ENCODE measurements at places on chromosomes 11 and 22.
A peak's percentile ranks its signal among the peaks of the same experiment; 100 is the strongest.

DNA sequence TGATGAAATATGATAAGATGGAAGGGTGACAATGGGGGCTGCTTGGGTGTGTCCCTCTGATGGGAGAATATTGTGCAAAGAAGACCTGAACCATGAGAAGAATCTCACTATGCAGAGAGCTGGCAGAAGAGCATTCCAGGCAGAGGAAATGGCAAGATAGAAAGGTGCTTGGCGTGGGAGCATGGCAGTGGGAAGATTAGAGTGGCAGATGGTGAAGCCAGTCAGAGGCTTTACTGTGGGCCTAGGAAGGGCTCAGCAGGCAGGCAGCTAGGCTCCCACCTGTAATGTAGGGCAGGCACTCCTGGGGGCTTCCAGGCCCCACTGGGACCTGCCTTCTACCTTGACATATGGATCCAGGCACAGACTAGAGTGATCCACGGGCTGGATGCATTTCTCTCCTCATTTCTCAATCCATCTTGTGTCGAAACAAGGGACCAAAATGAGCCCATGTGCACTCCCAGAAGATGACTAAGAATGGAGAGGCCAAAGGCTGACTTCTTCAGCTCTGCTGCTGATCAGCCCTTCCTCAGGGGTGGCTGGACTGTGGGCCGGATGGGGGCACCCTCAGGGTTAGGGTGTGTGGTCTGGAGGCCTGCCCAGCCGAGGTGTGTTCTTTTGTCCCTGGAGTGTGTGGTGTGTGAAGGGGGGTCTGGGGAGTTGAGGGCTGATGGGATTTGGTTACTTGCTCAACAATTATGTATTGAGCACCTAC lies 88.3 kb downstream of the TSPAN18 start:
- no peak for DNase-seq

GRCh38 chr11:64294774-64295173 lies 3.7 kb downstream of the KCNK4 start:
- DNase-seq, result no peak

- no peak for DNase-seq
These were observed 96.7 kb downstream of the SNX19 start for GRCh38 chr11:130819625-130820024.

DNA sequence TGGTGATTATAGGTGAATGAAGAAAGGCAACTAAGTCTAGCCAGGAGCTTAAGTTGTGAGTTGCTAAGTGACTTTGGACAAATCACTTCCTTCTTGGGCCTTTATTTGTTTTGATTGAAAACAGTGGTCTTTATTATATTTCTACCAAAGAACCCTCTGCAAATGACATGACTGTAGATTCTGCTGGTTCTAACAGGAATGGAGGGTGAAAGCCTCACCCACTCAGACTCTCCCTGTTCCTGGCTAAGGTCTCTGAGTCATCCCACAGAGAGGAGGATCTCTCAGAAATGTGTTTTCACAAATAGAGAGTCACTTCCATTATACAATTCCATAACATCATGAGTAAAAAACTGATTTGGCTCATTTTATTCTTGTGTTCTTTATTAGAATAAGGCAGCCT lies 583.9 kb upstream of the LRRC4C start:
- DNase-seq, result no peak

DNA sequence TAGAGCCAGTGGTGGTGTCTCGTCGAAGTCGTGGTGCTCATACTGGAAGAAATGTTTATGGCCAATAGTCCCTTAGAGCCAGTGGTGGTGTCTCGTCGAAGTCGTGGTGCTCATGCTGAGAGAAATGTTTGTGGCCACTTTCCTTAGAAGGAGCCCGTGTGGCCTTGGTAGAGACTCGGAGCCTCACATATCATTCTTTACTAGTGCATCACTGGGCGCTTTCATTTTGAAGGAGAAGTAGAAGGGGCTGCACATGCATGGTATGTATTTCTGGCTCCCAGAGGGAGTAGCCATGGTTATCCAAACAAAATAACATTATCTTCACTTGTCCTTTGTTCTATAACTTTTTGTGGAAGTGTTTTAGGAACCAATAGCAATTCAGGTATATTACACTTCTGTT lies 69.5 kb downstream of the JAM3 start:
- no peak for DNase-seq

DNA sequence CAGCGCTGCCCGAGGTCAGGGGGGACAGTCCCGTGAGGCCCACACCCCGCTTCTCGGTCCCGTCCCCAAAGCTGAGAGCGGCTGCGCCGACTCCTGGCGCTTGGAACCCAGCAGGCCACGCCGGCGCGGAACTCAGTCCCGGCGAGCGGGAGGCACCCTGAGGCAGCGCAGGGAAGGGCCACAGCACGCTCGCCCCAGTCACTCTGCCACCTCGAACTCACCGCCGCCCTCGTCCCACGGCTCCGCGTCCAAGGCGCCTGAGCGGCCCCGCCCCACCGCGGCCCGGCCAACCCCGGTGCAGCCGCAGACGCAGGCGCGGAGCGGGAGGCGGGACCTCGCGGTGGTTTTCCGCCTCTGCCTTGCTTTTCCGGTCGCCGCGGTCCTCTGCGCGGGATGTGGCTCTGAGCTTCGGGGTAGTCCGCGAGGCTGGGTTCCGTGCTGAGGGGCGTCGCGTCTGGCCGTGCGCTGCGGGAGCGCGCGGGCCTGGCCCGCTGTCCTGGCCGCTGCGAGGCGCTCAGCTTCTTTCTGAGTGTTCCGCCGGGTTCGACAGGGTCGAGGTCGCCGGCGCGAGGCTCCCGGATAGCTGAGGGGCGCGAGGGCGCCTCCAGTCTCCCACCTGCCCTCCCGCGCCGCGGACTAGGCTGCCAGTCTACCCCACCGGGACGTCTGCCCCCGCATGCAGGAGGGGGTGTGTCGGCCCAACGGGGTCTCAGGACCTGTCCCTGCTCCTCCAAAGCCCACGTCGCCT lies at the start of gene CDPF1:
TSS of gene CDPF1 (minus strand) at position 259 of the 748 bp plus-strand sequence. CDS start 2,009 bp downstream, outside the sequence.
- peak; percentile 86 for DNase-seq

DNA sequence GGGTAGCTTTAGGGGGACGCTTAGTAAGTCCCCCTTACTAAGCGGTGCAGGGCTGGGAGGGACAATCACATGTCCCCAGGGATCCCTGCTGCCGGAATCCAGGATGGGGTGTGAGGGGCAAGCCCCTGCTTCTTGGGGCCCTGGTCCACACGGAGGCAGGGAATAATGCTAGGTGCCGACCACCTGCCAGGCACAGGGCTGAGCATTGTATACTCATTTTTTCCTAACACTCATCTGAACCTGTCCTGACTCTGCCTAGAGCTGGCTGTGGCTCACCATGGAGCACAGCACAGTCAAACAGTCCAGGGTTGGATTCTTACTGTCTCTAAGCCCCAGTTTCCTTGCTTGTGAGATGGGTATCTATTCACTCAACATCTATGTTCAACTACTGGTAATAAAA lies 1.4 kb upstream of the LTBP3 start:
- DNase-seq, result no peak

GRCh38 chr22:27329966-27330645 lies 471.4 kb downstream of the MN1 start:
- no peak for DNase-seq

DNA sequence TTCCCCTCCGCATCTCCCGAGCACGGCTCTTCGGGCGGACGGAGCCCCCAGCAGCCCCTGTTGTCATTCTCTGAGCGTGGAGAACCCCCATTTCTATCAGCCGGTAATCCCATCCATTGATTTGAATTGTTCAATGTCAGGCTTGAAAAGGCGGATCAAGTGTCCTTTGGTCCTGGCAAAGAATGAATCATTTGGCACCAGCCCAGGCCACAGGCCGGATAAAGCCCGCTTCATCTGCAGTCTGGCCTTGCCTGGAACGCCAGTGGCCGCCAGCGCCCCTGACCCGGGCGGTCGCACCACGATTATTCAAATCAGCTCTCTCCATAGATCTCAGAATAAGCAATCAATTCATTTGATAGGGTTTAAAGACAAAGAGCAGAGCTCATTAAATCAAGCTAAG lies 188.9 kb downstream of the BRD1 start:
- no peak for DNase-seq
